Stimulated activated CD4-positive, alpha-beta T cell treated with anti-CD3 and anti-CD28 coated beads, Interleukin-1b, Interleukin-23, amount 100 ng/mL, for 1 hour (primary cell): ENCODE measurements at places on chromosomes 11 and 22.

- no peak for DNase-seq
These were observed 5.4 kb downstream of the TBC1D10C start for GRCh38 chr11:67409261-67409666.

DNA sequence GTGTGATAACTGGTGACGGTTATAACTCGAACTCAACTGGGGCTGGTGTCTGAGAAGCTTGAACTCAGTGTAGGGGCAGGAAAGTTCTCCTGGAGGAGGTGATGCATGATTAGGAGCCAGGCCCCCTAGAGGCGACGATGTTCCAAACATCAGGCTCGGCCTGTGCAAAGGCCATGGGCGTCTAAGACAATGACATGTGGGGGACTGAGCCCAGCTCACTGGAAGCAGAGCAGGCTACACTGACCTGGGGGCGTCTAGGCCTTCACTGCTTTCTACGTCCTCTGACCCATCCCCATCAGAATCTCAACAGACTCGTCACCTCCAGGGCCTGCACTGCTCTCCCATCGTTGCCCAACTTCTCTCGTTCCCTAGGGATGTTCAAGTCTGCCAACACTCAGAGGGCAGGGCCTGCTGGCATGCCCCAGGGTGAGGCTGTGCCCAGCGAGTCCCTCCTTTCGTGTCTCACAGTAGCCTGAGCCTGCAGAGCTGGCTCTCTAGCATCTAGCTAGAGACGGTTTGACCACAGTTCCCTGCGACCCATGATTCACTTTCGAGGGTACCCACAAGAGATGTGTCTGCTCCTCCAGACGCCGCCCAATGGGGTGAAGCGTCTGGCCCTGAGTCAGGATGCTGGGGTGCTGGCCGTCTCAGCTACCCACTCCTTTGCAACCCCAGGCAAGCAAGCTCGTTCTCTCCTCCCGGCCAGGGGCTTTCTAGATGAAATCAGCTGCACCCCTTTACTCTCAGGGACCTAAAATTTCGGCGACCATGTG lies 1.1 kb upstream of the ATG16L2 start:
- DNase-seq = no peak

GRCh38 chr11:69496202-69496557 lies 14.7 kb downstream of the LINC01488 start:
- DNase-seq = no peak

GRCh38 chr11:116637766-116638165 lies 135.0 kb downstream of the BUD13 start:
- DNase-seq = no peak

GRCh38 chr11:24609192-24610119 lies 112.6 kb downstream of the LUZP2 start:
- no peak for DNase-seq

GRCh38 chr11:118060869-118061268 lies 16.0 kb upstream of the TMPRSS4 start:
- no peak for DNase-seq

- no peak for DNase-seq
These were observed 70.1 kb upstream of the TTLL12 start for GRCh38 chr22:43256976-43257545.

DNA sequence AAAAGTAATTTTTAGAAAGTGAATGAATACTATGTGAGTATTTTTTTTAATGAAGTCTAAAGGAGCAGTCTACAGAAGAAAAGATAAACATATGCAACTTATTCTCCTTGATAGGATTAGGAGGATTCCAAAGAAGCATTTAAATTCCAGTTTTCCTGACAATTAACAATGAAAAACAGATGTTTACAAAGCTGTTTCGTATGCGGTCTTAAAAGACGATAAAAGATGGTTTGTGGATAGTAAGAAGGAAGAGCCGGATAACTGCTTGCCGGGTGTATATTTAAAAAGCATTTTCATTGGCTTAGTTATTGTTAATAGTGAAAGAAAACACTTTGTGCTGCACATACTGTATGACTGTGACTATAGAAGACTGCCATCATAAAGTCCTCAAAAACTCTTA lies 120.0 kb upstream of the C11orf58 start:
- DNase-seq = no peak

DNA sequence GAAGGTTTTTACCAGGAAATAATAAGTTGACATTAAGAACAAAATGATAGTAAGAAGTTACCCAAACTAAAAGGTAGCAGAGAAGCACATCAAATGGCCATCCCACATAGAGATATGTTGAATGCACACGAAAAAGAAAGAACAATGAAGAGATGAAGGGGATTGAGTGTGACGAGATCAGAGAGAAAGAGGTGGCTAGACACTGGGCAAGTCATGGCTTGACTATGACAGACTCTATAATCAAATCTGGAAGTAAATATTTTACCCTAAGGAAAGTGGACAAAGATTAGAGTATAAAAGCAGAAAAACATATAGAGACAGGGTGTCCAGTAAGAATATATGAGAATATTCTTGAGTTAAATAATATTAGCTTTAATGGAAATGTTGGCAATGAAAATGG lies 31.4 kb downstream of the CASP12 start:
- DNase-seq = no peak

GRCh38 chr11:109945626-109946321 lies 147.4 kb upstream of the ZC3H12C start:
- DNase-seq = no peak

GRCh38 chr11:8023831-8024555 lies 36.9 kb downstream of the EIF3F start:
- DNase-seq = no peak

DNA sequence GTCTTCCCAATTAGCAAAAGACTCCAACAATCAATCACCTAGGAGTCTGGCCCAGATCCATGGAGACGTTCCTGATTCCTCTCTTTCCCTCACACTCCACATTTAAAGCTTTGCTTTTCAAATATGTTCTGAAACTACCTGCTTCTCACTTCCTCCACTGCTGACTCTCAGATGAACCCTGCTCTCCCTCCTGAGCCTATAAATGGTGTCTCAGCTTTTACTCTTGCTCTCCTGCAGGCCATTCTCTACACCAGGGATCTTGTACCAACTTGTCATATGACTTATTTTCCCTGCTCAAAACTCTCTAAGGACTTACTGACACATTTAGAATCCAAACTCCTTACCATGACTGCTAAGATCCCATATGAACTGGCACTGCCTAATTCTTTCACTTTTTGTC lies 138.4 kb upstream of the DDI1 start:
- no peak for DNase-seq

DNA sequence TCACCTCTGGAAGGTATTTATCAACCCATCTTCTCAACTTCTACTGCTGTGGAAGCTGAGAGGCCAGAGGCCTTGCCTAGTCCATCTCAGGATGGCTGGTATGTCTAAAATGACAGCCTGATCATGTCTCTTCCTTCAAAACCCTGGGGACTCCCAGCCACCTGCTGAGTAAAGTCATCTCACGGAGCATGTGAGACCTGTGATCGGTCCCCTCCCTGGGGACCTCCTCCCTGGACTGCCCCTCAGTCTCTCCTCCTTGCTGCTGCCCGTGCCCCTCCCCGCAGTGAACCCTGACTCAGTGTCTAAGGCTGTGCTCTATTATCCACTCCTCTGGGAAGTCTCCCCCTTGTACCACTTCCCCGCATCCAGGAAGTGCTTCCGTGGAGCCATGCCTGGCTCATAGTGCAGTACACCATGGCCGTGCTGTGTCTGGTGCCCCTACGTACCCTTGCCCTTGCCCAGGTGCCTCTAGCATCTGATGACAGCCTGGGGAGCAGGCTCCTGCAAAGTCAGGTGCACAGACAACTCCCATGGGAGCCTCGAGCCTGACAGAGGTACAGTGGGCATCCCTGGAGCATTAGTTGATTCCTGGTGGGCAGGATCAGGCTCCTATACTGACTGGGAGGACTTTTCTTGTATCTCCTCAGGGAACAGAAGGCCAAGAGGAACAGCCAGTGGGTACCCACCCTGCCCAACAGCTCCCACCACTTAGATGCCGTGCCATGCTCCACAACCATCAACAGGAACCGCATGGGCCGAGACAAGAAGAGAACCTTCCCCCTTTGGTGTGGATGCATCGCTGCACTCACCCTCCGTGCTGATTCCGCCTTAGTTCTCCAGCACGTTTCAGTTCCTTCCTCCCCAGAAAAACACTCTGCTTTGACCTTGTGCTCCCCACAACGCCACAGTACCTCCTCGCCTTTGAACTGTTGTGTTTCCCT lies 13.8 kb downstream of the SMARCB1 start:
- no peak for DNase-seq

DNA sequence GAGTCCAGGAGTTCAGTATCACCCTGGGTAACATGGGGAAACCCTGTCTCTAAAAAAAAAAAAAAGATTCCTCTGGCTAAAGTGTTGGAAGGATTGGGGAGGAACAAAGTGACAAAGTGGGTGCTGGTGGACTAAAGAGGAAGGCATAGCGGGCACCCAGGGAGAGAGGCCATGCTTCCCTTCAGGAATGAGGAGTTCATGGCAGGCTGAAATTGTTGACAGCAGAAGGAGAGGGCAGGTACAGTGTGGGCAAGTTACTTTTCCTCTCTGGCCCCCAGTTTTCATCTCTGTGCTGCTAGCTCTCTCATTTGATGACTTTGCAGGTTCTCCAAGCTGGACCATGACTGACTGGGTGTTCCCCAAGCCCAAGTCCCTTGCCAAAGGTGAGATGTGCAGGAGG lies 4.4 kb upstream of the SYT13 start:
- no peak for DNase-seq

DNA sequence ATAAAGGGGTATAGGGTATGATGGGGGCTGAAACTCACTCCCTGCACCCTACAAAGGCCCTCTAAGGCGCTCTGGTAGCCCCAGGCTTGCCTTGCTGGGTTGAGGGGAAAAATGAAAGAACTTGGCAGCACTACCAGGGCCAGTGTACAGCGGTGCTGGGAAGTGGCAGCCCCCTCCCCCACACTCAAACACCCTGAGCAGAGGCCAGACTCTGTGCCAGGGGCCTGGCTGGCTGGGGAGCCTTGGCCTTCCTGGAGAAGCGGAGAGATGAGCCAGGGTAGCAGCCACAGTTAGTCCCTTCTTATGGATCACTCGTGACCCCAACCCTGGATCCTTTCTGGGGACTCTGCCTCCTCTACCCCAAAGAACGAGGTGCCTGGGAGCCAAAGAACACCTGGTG lies 2.7 kb downstream of the TMEM134 start:
- DNase-seq = no peak

DNA sequence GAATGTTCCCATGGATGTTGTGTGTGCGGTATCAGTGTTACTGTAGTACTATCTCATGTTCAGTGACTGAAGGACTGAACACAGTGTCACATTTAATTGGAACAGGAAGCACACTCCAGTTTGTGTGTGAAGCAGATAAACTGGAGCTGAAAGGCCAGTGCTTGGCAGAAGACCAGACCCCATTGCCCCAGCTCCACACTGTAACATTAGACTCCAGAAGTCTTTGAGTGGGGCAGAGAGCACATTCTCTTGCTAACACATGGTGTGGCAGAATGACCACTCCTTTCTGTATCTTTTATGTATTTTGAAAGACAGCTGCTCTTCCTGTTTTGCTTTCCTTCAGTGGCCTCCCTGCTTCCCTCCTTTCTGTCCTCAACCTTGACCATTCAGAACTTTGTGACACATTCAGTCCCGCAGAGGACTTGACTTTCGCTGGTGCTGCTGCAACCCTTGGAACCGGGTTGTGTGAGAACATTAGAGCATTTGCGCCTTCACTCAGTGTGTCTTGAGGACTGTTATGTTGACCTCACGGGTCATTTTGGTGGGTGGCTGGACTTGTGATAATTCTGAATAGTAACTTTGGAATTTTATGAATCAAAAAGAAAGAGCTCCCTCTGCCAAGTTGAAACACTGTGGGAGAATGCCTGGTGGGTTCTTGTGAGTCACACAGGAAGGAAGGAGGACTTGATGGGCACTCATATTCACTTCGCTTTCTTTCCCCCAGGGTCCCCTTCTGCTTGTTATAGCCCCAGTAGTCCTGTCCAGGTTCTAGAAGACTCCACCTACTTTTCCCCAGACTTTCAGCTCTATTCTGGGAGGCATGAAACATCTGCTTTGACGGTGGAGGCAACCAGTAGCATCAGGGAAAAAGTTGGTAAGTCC lies 26.4 kb downstream of the AMOTL1 start:
- no peak for DNase-seq

DNA sequence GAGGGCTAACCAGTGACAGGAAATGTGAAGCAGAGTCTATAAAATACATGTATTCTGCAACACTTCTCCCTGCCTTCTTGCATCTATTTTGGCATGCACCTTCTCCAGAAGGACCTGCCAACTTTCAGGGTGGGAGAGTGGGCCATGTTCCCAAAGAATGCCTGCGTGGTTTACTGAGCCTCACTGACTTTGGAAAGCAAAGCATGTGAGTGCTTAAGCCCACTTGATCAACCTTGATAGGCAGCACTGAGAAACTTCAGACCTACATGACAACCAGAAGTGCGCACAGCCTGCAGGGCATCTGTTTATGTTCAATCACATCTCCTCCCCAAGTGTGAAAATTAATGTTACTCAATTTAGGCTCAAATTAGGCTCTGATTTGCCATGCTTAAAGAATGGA lies 69.2 kb downstream of the AMOTL1 start:
- DNase-seq = no peak

DNA sequence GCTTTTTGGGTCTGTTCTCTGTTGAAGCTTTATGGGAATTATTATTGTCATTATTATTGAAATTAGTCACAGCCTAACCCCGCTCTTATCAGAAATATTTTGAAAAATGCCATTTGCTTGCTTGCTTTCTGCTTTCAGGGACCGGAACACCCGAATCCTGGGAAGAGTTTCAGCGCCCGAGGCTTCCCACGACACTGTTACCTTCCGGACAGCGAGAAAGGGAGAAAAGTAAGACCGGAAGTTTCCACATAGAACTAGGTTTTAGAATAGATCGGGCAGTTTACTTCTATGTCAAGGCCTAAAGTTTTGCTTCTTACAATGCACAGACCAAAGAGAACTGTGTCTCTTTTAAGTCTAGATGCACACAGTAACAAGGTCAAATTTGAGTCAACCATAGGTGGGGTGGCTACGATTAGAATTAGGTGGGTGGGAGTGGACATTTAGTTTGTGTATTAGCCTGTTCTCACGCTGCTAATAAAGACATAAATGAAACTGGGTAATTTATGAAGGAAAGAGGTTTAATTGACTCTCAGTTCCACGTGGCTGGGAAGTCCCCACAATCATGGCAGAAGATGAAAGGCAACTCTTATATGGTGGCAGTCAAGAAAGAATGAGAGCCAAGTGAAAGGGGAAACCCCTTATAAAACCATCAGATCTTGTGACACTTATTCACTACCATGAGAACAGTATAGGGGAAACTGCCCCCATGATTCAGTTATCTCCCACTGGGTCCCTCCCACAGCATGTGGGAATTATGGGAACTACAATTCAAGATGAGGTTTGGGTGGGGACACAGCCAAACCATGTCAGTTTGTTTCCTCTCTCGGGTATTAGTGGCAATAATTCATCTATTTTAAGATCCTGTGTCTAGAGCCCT lies 12.9 kb downstream of the MPEG1 start:
- DNase-seq = no peak
